Cardiac muscle cell (in vitro differentiated cells and primary cell): ENCODE measurements at places on chromosomes 2 and 18.

GRCh38 chr2:30230497-30231211, 680 bp upstream of the LBH start:
- H3K27me3 ChIP-seq = no peaks in the 10 kb centered on the region
- H3K4me1 ChIP-seq = peaks cover 39% of the 10 kb centered on the region
- DNase-seq = peak; percentile 85

DNA sequence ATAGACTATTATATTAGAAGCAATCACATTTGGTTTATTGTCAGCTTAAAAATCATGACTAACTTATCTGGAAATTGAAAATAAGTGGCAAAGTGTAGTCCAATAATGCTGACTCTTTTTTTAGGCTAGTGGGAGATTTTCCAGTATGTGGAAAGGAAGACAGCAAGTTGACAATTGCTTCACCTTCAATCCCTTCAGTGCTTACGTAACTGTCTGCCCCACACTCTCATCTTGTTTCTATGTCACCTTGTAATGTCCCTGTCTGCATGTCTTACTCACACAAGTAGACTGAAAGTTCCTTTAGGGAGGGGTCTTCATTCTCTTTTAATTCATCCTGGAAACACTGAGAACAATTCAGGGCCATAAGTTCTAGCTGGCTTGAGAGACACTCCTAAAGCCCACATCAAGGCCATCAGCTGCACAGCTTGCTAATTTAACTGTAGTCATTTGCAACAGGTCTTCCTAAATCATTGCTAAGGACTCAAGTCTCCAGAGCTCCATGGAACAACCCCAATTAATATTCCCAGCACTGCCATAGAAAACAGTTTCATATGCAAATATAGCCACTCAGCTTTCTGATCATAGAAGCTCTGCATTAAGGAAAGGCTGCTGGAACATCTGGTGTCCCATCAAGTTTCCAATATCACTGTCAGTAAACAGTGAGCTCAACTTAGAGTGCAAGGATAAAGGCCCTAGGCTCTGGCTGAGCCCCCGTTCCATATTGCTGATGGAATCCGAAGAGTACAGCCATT, 230.5 kb downstream of the ETAA1 start:
- H3K27ac ChIP-seq = no peak overlapping the region
- no peak for DNase-seq
- no peak overlapping the region for H3K4me3 ChIP-seq
- no peaks in the 10 kb centered on the region for H3K4me1 ChIP-seq

- peaks cover 35% of the 10 kb centered on the region for H3K4me1 ChIP-seq
- no peaks in the 10 kb centered on the region for H3K27me3 ChIP-seq
- peak; percentile 65 for DNase-seq
- peak overlapping the region; percentile 2 for H3K27ac ChIP-seq
Measured at GRCh38 chr2:173750353-173750801, 214.8 kb downstream of the SP3 start.

DNA sequence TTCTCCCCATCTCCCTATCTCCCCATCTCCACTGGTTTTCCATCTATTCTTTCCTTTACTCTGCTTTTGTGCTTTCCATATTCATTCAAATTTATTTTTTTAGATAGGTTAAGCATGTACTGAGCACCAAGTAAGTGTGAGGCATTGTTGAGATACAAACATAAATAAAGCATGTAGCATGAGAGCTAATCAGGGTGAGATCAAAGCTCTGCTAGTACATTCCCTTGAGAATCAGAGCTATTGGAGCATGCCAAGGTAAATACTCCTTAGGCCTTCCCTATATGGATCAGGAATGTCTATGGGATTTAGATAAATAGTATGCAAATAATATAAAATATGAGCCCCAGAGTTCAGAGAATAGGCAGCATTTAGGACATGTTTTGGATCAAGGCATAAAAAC, 25.3 kb downstream of the BABAM2 start:
- no peaks in the 10 kb centered on the region for H3K36me3 ChIP-seq
- no peaks in the 10 kb centered on the region for H3K27me3 ChIP-seq
- H3K27ac ChIP-seq = no peak overlapping the region
- peaks cover 11% of the 10 kb centered on the region for H3K4me1 ChIP-seq
- no peak for DNase-seq
- H3K4me3 ChIP-seq = no peak overlapping the region

DNA sequence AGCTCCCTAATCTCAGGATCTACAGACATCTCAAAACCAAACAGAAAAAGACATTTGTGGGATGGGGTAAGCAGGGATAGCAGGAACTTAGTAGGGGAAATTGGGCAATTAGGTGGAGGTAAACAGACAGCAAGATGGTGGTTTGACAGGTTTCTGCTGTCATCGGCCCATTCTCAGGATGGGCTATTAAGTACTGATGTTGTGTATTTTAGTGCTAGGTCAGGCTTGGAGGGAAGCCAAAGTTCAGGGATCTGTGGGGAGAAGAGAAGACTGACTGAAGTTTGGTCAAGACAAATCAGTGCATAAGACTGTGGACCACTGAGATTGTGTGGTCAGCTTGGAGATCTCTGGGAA, 96.8 kb upstream of the THUMPD2 start:
- no peak overlapping the region for H3K27ac ChIP-seq
- no peaks in the 10 kb centered on the region for H3K27me3 ChIP-seq
- no peaks in the 10 kb centered on the region for H3K4me1 ChIP-seq
- no peak overlapping the region for H3K4me3 ChIP-seq
- H3K36me3 ChIP-seq = no peaks in the 10 kb centered on the region
- no peak for DNase-seq

DNA sequence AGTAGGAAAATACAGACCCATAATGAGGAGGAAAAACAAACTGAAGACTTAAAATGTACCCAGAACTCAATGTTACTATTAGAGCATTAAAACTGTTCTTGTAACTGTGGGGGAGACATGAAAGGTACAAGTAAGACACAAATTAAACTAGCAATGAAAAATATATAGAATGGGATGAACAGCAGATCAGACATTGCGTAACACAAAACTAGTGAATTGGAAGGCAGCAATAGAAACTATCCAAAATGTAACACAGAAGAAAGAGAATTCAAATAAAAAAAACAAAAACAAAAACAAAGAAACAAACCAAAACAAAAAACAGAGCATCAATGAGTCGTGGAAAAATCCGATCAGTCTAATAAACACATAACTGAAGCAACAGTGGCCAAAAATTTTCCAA, 127.1 kb upstream of the CNGA3 start:
- no peaks in the 10 kb centered on the region for H3K4me1 ChIP-seq
- no peak overlapping the region for H3K27ac ChIP-seq
- H3K4me3 ChIP-seq = no peak overlapping the region
